ENCODE measurements at places on chromosomes 11 and 22.
A peak's percentile ranks its signal among the peaks of the same experiment; 100 is the strongest.

DNA sequence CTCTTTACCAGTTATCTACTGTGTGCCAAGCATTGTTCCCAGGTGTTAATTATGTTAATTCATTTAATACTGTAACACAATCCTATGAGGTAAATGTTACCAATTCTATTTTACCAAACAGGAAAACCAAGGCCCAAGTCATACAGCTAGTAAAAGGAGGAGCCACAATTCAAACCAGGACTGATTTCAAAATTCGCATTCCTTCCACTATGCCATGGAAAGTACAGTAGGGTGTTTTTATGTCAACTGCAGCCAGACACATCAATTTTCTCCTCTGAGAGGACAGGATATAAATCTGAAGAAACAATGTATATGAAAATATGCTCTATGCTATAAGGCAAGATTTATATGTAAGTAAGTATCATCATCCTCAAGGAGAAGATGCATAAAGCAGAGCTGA is 104.3 kb downstream of the RPL27A start:
- peak; percentile 1 for DNase-seq

GRCh38 chr11:104547996-104548661 is 350.1 kb downstream of the CASP12 start:
- no peak for DNase-seq

DNA sequence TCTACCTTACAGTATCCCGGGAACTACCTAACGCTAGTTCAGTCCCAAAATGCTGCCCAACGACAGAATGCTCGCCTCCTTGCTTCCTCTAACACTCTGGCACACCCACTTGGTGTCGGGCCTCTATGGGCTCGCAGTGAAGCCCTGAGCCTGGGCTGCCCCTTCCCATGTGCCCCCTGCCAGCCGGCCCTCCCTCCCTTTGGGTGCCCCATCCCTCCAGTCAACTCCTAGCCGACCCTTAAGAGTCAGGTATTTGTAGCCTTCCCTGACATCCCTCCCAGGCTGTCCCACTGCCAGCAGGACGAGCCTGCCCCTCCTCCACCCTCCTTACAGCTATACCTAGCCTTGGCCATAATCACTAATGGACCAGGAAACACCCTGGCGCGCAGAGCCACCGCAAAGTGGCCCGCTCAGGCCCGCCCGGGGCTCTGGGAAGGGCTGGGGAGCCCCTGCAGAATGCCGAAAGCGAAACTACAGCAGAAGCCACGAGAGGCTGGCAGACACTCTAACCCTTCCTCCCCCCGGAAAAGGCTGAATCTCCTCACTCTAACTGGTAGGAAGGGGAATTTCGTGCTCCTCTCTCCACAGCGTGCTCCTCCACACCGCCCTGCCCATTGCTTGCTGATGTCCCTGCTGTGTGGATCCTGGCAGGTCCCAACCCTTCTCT is 8.2 kb downstream of the CBX7 start:
- peak; percentile 66 for DNase-seq

DNA sequence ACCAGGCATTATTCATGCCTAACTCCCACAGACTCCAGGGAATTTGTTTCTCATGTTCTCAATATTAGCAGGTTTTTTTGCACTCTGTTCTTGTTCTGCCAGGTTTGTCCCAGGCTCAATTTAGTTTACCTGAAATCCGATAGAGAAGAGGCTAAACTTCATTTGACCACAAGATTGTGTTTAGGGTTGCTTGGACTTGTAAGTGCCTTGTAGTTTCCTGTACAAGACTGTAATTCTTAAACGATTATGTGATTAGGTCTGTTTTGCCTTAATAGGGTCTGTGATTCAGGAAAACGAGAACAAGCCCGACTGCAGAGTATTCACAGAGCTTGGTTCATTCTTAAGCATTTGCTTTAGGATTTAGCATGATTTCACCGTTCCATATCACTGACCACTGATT is 1.8 kb downstream of the PRSS23 start:
- no peak for DNase-seq

DNA sequence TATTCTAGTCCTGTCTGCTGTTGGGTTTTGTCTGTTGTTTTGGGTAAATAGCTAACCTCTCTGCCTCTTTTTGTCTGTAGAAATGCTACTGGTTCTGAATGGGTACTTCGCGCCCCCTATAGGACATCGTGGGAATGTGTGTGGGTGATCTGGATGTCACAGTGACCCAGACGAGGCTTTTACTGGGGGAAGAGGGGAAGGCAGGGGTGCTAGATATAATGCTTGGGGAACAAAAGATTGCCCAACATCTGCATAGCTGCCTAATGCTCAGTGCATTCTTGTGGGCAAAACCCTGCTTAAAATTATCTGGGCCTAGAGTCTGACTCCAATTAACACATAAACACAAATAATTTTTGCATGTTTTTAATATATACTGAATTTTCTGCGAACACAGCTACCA is 57.7 kb downstream of the BMAL1 start:
- peak; percentile 81 for DNase-seq

- no peak for DNase-seq
Observed at GRCh38 chr11:4064278-4064955, 30.2 kb upstream of the RRM1 start.

- no peak for DNase-seq
Observed at GRCh38 chr11:58770627-58771457, 39.1 kb upstream of the GLYAT start.

- DNase-seq: no peak
Observed at GRCh38 chr11:117752721-117753237, 44.2 kb downstream of the DSCAML1 start.

DNA sequence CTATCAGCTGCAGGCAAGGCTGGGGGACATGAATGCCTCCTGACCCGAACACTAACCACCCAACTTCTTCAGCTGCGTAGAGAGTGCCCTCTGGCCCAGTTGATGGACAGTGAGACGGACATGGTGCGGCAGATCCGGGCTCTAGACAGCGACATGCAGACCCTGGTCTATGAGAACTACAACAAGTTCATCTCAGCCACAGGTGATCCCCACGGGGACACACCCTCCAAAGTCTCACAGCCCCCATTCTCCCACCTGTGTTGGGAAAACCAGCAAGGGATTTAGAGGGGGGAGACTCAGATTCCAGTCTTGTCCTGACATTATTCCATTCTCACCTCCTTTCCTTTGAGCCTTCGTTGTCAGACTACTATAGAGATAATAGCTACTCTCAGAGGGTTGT is 912 bp downstream of the VPS51 start:
- DNase-seq: no peak

GRCh38 chr22:45919504-45920286 is 57.3 kb downstream of the WNT7B start:
- no peak for DNase-seq

DNA sequence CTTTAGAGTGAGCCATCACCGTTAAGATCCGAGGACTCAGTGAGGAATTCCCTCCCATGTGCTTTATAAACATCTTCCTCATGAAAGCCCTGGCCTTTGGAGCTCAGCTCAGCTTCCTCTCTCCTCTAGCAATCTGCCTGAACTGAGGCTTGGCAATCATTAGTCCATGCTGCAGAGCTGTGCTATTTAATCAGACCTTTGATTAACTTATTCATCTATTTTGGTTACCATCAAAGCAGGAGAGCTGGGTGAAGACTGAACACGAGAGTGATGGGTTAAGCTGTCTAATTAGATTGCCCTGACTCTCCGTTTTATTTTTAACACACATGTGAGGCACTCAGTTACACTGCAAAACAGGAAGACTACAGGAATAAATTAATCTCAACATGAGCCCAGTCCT is 351.3 kb downstream of the LARGE1 start:
- DNase-seq: peak; percentile 17

- no peak for DNase-seq
Observed at GRCh38 chr11:14374922-14375830, 16.2 kb upstream of the RRAS2 start.

GRCh38 chr11:18768472-18768901 is 23.1 kb downstream of the PTPN5 start:
- DNase-seq: no peak

DNA sequence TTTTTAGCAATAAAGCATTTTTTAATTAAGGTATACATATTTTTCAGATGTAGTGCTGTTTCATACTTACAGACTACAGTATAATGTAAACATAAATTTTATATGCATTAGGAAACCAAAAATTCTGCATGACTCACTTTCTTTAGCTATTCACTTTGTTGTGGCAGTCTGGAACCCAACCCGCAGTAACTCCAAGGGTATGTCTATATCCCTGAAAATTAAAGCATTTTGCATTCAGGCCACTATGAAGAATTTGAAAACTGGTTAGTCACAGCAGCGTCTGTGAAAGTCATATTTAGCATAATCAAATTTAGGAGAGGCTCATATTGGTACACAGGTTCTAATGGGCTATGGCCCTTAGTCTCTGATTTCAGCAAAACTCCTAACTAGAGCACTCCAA is 46.8 kb downstream of the BBOX1 start:
- no peak for DNase-seq

- DNase-seq: no peak
Observed at GRCh38 chr11:103807806-103808205, 228.6 kb upstream of the DDI1 start.

- DNase-seq: peak; percentile 42
Observed at GRCh38 chr11:62140304-62141110, 16.7 kb downstream of the INCENP start.

DNA sequence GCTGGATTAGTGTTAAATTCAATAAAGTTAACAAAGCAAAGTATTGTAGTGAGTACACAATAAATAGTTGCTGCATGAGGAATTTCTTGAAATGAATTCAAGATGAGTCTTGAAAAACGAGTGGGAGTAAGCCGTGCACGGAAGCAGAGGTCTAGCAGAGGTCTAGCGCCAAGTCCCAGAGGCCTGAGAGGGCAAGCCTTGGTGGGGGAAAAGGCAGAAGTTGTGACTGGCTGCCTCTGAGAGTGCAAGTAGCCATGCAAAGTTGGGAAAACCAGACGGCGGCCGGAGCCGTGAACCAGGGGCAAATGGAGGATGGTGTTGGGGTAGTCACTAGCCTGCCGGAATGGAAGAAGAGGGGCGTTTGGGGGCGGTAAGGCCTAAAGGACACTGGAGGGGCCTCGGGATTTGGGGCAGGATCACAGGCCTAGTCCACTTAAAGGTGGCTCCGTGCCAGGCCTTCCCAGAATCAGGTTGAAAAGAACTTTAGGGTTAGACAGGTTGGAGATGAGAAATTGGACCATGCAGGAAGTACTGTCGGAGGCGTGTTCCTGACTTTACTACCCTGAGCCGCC is 379 bp upstream of the SLC3A2 start:
- no peak for DNase-seq

GRCh38 chr22:20112623-20113511 is 3.0 kb upstream of the RANBP1 start:
- no peak for DNase-seq

DNA sequence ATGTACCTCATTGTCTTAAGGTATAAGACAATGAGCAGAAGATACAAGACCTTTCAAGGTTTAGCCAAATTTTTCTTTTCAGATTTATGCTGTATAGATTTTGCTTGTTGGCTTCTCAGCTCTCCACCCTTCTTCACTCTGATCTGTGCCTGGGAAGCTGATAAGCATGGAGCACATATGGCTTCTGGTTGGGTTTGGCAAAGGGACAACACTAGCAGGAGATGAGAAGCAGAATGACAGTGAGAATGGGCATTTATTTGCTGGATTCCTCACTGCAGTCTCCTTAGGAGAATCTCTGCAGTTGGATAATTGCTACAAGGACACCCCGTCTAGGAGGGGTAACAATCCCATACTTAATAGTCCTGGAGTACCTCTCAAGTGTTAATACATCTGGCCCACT is 474.8 kb upstream of the CCDC90B start:
- DNase-seq: no peak

DNA sequence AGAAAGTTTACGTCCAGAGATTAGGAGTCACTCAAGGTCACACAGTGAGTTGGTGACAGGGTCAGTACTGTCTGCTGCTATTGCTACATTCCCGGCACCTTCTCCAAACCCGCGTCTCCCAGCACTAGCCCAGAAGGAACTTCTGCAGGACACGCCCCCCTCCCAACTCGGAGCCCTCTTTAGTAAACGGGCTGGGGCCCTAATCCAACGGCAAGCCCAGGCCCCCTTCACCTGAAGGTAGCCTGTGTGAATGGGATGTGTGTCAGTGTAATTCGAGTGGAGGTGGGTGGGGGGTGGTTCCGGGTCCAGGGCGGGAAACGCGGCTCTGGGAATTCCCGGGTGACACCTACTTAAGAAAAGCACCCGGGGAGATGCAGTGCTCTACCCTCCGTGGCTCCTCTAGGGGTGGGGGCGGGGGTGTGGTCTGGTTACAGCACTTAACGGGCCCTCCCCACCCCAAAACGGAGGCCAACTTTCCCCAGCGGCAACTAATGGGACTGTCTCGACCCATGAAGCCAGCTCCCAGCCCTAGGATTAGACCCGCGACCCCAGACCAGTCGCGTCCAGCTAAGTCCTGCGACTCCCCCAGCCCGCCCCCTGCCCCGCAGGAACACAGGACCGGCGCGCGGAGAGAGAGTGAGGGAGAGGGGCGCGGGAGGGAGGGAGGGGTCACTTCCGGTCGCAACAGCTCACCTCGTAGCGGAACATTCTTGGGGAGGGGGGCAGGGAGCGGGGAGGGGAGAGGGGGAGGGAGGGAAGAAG is 468 bp downstream of the PATL1 start:
- peak; percentile 83 for DNase-seq

DNA sequence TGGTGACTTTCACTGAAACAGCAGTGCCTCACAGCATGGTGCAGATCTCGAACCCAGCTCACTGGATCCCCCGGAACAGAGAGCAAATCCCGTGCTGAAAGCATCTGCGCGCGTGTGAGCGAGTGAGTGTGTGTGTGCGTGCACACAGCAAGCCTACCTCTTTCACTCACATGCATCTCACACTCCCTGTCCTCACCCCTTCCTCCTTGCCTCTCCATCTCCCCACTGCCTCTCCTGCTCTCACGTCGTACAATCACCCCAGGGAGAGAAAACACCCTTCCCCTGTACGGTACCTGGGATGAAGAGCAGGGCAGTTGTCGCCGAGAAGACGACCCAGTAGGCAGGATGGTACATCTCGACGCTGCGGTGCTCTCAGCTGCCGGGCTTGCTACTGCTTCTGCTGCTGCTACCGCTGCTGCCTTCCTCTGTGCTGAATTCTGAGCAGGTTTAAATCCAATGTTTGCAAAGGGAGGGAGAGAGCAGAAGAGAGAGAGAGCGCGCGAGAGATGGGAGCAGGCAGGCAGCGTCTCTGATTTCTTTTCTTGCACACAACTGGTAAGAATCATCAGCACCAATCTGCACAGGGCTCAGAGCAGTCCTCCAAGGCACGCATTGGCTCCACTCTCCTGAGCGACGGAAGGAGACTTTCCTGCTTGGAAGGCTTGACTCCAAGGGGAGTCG is at the start of gene OPCML:
TSS of gene OPCML (minus strand) at position 531 of the 681 bp plus-strand sequence.
- DNase-seq: no peak

DNA sequence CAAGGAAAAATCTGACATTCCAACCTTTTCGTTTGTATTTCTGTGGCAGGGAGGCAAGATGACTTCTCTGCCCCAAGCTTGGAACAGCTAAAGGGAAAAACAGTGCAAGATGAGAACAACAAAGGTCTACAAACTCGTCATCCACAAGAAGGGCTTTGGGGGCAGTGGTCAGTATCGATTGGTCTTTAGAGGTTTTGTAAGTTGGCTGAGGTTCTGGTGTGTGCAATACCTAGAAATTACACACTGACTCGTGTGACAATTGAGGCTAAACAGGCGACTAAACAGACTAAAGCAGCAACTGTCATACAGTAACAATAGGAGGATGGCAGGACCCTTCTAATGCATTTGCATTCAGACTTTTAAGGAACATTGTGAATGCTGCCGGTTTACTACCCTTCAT is 994 bp downstream of the DEPDC5 start:
- DNase-seq: no peak
